ENCODE measurements at places on chromosomes 11 and 22.

GRCh38 chr11:73801136-73801535, 13.5 kb downstream of the MRPL48 start:
- no peak for DNase-seq

GRCh38 chr22:30202531-30203006, 44.0 kb downstream of the LIF start:
- no peak for DNase-seq

DNA sequence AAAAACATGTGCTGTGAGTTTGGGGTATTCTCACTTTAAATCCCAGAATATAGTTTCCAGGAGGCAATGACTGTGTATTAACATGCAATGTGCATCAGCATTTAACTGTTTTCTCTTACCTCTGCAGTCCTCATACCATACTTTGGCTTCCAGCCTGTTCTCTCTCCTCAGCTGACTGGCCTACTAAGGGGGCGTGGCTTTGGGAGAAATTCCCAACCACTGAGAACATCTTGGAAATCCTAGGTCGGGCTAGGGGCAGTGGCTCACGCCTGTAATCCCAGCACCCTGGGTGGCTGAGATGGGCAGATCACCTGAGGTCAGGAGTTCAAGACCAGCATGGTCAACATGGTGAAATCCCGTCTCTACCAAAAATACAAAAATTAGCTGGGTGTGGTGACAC, 13.5 kb upstream of the ZC3H12C start:
- no peak for DNase-seq

DNA sequence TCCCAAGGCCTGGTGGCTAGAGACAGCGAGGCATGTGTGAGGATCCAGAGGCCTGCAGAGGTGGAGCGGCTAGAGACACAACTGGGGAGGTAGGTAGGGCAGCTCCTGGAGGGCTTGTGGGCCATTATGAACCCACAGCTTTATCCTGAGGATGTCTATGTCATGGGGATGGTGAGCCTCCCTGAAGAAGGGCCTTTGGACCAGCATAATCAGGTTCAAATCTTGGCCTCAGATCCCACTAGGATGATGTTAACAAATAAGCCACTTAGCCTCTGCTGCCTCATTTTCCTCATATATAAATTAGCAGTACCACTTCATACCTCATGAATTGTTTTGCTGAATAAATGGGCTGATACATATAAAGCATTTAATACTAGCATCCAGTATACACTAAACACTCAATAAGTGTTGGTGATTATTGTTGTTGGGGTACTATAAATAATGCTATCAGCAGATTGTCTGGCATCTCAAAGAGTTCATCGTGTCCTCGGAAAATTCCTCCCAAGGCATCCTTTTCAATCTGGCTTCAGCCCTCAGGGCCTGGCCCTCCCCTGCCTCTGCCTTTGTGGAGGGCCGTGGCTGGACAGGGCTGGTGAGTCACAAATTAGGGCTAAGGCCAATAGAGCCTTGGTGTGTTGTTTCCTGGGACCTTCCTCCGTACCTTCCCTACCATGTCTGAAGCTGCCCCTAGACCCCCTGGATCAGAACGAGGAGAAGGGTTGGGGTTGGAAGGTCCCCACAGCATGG, 30.9 kb upstream of the LRRC32 start:
- no peak for DNase-seq

GRCh38 chr11:68255526-68255925, 16.2 kb downstream of the C11orf24 start:
- DNase-seq, result no peak

DNA sequence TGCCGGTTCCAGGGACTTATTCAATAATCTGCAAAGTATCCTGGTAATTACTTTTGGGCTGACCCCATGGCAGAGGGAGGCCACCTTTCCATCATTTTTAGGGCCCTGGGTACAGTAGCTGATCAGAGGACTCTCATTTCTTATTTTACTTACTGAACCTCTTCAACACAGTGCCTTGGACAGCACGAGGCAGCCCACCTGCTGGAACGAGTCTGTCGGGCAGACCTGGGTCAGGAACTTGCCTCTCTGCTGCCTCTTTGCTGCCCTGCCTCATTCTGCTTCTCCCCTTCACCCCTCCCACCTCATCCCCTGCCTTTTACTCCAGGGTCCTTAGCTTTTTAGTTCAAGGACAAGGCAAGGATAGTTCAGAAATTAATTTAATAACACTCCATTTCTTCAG, 204.5 kb downstream of the CSNK2A3 start:
- DNase-seq, result no peak

- no peak for DNase-seq
Measured at GRCh38 chr11:86688398-86689179, 16.2 kb upstream of the ME3 start.

DNA sequence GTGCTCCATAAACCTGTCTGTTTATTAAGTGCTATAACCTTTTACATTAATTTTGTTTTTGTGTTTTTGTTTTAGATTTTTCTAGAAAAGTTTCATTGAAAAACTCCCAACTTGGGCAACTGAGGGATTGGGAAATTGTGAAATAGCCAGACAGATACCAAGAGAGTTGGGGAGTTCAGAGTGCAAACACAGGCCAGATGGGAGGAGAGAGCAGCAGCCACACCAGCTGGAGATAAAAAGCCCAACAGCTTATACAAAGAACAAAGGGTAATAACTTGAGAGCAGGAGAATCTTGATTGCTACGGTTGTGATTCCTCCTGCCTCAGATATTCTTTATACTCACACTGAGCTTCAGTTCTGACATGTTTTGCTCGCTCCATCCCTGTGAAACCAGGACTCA, 1642.2 kb downstream of the LRRC4C start:
- DNase-seq, result no peak

DNA sequence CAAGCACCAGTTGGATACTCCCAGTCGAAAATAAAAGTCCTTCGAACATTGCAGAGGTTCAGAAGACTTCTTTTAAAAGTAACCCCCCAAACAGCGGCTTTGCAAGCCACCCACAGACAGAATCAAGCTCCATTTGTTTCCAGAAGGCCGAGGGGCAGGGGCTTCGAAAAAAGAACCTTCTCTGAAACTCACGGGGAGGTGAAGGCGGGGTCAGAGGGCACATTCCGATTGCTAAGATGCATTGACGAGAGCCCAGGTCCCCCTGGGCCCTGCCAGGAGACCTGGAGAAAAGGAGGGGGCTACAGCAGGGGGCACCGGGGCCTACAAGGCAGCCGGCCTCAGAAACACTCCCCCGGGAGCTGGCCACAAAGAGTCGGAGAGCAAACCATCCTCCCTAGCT, 306.8 kb downstream of the MN1 start:
- no peak for DNase-seq

- no peak for DNase-seq
Measured at GRCh38 chr11:69894181-69894611, 75.0 kb upstream of the FGF3 start.

DNA sequence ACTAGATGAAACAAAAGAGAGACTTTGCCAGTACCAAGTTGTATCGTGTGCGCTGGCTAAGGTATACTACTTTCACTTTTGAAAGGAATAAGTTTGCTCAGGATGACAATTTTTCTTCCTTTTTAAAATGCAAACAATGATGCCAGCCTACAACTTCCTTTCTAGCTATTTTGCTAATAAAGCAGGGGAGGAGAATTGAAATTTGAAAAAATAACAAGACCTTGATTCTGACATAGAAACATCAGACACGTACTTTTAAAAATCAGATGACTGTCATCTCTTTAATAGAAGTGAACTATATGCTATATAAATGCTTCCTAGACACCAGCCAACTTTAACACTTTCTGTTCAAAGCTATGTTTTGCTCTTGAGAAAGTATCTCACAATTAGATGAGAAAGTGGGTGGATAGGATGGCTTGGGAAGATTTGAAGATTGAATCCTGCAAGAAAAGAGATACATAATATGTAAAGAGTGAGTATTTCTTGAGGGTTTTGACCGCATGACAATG, 41.7 kb upstream of the BLID start:
- DNase-seq, result no peak

DNA sequence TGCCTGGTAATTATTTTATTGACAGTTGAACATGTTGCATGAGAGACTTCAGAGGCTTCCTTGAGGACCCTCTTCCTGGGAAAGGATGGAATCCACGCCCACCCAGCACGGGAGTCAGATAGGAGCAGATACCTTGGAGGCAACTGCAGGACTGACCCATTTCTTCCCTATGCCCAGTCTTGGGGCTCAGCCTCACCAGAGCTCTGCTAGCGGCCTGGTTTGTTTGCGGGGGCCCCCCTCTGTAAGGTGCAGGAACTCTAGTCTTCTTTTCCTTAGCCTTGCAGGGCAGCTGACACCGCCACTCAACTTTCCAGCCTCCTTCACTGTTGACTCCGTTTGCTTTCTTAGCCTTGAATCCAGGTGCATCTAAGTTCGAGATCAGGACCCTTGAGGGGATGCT, 1032.8 kb downstream of the BRD1 start:
- DNase-seq, result no peak

DNA sequence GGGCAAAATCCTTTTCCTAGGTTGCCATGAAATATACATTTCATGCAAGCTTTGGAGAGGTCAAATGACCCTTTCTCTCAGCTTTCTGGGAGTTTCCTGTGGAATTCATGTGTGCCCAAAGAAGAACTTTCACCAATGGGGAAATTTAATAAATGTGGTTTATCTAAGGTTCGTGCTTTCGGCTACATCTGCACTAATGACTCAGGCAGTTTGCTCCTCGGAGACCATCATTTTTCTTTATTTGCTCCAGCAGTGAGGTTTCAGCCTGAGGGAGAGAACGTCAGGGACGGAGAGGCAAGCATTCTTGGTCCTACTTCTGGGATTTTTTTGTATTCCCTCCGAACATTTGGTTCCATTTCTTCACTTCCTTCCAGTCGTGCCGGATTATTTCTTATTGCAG, 85.2 kb downstream of the FLI1 start:
- DNase-seq, result no peak

DNA sequence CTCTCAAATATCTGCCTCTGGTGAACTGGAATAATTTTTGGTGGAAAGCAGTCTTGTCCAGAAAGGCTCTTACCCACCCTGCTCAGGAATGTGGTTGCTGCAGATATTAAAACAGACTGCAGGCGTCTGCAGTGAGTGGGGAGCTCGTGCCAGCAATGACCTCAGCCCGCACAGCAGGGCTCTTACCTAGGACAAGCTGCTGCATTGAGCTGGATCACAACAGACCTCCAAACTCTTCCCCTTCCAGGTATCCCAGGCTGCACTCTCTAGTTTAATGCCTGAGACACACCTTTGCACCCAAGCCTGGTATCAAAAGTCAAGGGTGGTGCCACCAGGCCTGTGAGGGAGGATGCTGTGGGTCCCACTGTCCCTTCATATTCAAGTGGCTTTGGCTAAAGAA, 69.7 kb upstream of the CDON start:
- no peak for DNase-seq

DNA sequence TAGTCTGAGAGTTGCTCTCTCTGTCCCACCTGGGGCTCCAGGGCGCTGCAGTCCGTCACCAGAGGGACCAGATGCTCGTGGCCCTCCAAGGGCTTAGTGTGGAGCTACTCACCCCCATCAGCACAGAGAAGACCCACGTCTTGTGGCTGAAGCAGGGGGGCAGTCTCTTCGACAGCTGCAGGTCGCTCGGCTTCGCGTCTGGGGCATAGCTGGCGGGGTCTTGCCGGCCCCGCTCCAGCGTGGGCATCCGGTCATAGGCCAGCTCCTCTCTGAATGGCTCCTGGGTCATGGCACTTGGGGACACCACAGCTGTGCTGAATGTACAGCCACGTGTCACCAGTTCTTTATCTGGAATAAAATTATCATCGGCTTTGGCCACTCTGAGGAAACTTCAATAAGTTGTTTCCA, 608 bp downstream of the MLC1 start:
- no peak for DNase-seq

GRCh38 chr11:66894141-66894540, 37.3 kb downstream of the LRFN4 start:
- DNase-seq, result no peak

DNA sequence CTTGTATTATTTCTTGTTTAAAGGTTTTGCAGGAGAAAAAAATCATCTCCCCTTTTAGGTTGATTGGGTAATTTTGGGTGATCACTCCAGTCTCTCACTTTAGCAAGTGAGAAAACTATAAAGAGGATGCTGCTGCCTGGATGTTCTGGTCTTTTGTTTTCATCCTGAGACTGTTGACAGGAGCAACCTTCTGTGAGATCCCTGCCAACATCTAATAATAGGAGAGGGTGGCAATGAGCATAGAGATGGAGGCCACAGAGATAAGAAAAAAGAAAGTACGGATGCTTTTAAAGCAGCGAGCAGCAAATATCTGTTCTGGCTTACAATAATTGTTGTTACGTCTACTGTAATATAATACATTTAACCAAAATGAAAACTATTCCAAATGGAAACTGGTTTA, 293.6 kb upstream of the MTNR1B start:
- DNase-seq, result no peak

DNA sequence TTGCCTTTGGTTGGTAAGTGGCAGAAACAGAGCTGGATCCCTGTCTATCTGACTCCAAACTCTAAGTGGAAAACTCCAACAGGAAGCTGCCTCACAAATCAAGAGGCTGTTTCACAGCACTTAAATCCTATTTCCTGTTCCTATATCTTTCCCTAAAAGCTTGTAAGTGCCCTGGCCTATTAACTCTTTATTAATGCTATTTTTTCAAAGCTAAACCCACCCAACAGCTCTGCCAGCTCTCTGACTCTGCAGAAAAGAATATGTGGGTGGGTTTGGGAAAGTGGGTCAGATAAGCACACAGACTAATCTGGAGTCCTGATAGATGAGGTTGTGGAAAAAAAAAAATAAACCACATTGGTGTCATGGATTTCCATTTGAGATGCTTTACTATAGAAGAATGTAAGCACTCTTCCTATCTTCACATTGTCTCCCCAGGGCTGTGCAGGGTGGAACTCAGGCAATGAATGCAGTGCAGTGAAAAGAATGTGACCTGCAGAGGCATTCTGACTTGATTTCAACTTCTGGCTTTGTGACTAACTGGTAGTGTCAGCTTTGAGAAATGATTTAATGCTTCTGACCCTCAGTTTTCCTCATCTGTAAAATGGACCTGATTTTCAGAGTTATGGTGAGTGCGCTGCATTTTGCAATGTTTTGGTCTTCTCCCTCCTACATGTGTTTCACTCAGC, 125.6 kb downstream of the AASDHPPT start:
- DNase-seq, result no peak

DNA sequence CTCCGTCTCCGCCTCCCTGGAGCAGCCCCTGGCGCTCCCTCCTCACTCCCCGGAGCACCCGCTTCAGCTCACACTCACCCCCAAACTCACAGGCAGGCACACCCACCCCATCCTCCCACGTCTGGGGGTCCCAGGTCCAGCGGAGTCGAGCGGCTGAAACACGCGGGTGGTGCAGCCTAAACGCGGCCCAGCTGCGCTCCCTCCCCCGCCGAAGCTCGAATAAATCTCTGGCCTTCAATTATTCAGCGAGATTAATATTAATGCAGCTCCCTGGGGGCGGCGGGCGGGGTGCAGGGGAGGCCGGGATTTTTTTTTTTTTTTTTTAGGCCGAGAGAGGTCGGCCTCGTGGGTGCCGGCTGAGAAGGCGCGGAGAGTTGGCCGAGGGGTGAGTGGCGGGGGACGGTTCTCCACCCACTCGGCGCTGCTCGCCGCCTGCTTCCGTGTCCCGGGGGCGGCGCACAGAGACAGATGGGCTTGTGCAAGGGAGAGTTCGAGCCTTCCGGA, 524 bp upstream of the SLC1A2 start:
- DNase-seq, result no peak

GRCh38 chr22:35734517-35734827, 16.8 kb downstream of the APOL5 start:
- DNase-seq, result no peak
